ENCODE measurements at places on chromosomes 1 and 21.

GRCh38 chr1:7406641-7407543, 364.2 kb upstream of the VAMP3 start:
- no peak for DNase-seq

DNA sequence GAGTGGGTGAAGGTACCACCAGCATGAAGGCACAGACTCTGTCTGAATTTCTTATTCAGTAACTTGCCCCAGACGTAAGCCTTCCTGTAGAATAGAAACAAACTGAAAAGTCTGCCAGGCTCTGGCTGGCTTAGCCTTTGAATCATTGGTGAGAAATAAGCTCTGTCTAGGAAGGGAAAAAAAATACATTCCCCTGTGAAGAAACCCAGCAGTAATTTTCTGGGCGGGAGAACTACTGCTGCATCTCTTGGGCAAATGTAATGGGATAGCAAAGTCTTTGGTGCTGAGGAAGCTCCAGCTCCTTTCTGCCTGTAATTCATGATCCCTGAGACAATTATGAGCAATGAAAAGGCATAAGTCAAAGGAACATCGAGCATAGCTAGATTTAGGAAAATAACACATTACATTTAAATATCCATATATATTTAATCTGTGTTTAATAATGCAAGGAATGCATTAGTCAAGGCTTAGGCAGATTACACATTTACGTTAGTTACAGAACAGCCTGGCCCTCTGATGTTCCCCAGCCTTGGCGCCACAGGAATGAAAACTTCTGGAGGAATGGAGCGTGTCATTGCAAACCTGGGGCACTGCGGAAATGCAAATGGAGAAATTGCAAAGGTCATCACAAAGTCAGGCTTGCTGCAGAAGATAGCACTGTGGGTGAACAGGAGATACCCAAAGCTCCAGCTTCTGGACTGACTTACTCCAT, 216.3 kb upstream of the CAMK1G start:
- no peak for DNase-seq

DNA sequence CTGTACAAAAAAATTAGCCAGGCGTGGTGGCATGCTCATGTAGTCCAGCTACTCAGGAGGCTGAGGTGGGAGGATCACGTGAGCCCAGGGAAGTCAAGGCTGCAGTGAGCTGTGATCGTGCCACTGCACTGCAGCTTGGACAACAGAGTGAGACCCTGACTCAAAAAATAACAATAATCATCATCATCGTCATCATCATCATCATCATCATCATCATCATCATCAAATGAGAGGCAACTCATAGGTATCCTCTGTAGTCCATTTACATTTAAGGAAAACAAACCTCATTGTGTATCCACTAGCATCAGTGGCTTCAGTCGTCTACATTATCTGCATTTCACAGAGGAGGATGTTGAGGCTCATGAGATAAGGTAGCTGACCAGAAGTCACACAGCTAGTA, 68.8 kb upstream of the SELENON start:
- no peak for DNase-seq

DNA sequence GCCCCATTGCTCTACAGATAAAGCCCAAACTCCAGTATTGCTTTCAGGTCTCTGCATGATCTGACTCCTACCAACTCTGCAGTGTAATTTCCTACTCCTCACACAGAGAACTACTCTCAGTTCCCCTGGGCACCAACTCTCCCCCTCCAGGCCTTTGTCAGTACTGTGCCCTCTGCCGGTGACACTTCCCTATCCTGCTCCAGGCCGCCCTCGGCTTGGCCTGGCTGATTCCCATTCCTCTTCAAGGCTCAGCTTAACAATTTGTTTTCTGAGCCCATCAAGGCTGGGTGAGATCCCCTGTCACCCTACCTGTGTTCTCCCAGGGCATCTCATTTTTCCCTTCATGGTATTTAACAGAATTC, 2.6 kb downstream of the SLAMF8 start:
- DNase-seq, result peak; percentile 6

DNA sequence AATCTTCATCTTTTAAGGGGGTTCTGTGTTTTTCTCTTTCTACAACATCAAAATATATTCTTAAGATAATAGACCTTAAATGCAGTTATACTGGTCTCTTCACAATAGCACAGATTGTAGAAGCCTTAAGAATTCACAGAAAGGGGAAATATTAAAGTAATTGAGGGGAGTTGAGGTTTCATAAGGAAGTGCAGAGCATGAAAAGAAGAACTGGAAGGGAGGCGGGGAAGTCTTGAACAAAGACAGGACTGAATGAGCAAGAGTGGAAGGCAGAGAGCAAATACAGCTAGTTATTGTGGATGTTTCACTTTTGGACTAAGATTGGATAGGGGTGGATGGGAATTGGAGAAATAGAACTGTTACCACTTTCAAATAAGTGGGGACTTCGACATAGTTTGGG, 67.7 kb downstream of the PTGER3 start:
- DNase-seq, result no peak

DNA sequence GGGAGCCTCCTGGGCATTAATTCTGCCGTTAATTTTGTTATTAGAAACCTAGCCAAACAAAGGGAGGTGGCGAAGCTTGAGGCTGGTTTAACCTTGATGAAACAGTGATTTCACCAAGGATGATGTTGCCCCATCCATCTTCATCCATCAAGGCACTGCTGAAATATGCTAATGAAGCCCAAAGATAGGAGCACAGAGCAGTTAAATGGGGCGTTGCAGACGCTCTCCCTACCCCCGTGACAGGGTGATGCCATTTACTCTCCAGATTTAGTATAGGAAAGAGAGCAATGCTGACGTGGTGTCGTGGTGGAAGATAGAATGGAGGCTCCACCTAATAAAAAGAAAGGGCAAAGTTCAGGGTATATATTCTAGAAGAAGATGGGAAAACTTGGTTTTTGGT, 84.0 kb downstream of the PBX1 start:
- no peak for DNase-seq

GRCh38 chr1:152505083-152505482, 5.5 kb upstream of the LCE5A start:
- DNase-seq, result no peak

DNA sequence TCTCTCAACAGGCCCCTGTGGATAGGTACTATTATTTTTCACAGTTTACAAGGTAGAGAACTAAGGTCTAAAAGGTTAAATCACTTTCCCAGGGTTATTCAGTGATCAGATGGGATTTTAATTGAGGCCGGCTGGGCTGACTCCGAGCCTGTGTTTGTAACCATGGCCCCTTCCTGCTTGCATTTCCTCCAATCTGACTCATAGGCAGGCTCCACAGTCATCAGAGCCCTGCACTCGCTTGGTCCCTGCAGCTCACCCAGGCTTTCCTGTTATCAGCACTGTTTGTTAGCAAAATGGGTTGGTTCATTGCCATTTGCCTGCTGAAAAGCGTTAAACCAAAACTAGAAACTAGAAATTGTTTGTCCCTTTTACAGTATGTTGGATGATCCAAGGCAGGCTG, 41.4 kb upstream of the LMX1A start:
- no peak for DNase-seq

GRCh38 chr1:31488528-31488927, 75.5 kb downstream of the SERINC2 start:
- no peak for DNase-seq

DNA sequence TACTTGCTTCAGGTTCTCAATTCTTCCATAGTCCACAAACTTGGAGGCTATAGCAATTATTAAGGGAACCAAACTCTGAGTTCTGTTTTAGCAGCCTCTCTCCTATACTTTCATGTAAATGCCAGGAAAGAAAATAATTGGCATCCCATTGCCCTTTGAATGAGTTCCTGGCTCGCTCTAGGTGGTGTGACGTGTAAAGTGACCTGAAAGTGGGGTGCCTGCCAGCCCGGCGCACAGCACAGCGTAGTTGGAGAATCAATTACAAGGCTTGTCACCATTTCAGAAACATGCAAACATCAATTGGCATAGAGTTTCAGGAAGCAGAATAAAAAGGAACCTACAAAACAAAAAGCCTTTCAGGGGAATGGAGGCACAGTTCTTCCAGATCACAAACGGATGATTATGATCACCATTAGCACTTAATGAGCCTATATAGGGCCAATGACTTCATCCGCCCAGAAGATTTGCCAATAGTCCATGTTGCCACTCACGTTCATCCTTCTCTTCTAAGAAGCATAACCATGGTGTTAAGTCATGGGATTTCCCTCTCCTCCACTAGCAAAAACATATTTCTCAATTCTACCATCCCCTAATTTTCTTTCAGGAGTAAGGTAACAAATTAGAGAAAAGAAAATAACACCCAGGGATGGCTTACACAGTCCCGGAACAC, 354.6 kb upstream of the ADGRL2 start:
- no peak for DNase-seq

DNA sequence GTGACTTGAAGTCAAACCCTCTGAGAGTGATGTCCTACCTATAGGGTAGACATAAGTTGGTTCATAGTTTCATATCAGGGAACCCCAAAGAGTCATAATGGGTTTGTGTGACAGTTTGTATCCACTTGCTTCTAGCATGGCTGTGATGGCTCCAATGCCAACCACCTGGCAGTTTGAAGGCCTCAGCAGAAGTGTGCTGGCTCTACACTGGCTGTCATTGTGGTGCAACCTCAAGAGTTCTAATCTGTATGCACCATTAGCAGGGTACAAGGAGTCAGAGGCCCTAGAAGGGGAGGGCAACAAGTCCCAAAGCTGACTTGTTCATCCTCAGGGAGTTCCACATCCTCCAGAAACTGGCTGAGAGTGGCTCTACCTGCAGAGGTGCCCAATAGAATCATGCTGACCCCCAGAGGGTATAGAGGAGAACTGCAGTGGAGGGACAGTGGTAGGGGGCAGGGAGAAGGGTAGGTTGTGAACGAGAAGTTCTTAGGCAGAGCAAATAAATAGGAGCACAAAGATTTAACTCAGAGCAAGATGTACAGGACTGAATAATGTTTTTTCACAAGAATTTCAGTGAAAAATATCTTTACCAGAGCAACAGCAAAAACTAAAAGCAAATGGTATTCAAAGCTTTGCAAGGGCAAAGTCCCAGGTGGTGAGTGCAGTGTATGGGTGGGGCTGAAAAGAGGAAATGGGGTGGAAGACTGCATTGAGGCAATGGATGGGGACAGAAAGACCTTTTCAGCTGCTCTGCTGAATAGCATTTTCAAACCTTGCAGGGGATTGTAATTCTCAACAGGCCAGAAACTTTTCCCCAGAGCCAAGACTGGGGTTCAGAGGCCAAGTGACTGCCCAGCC, 3.2 kb downstream of the FCRL2 start:
- DNase-seq, result no peak

DNA sequence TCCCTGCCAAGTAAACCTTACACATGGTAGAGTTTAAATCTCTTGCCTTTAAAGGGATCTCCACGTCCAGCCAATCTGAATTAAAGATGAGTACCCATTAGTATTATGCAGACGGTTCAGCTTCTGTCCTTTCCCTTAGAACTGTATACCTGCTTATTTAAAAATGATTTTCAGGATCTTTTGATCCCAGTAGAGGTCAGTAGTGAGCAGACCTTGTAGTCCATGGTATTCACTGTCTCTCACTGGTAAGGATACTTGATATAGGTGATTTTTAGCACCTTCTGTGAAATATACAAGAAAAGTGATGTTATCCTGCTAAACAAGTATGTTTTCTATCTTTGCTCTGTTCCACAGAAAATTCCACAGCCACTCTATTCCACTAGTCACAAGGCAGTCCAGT, 1211.6 kb upstream of the ADGRL4 start:
- no peak for DNase-seq

DNA sequence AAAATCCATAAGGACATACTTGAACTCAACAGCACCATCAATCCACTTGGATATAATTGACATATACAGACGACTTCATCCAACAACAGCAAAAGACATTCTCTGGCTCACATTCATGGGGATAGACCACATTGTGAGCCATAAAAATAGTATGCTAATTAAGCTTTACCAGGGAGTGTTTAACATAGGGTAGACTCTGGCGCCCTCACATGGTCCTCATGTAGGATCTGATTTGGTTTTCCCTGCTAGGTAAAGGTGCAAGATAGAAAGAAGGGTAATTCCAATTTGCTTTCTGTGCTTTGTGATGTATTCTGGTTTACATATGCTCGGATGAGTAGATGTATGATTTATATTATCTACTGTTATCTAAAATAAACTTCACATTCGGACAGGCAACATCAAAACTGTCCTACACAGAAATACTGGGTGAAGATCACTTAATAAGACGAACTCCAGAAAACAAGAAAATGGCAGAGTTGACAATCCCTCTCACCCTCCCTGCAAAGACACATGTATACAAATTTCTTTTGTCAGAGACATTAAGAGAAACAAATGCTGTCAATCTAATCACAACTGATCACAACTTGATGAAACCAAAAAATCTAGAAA, 27.7 kb downstream of the CR1L start:
- no peak for DNase-seq

DNA sequence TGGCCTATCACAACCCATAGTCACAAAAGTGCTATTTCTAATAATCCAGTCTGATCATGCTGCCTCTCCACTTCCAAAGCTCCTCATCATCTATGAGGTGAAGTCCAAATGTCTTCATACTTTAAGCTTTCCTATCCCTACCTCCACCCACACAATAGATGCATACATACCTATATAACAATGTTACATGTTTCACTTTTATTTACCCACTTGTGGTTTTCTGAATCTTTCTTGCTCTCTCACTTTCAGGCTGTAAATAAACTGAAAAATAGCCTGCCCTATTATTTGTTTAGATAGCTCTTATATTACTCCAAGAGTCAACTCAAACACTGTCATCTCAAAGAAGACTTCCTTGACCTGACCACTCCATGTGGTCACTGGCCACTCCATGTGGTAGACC, 406.8 kb upstream of the BEND5 start:
- no peak for DNase-seq

DNA sequence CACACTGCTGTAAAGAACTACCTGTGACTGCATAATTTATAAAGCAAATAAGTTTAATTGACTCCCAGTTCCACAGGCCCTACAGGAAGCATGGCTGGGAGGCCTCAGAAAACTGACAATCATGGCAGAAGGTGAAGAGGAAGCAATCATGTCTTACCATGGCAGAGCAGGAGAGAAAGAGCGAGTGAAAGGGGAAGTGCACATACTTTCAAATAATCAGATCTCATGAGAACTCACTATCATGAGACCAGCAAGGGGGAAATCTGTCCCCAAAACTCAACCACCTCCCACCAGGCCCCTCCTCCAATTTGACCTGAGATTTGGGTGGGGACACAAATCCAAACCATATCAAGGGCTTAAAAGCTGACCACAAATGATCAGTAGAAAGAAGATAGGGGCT, 493.2 kb downstream of the PTPRC start:
- DNase-seq, result no peak

GRCh38 chr1:31617916-31618746, 642 bp downstream of the HCRTR1 start:
- DNase-seq, result no peak

- DNase-seq, result peak; percentile 24
Measured at GRCh38 chr1:206579747-206580437, 32.4 kb downstream of the EIF2D start.

DNA sequence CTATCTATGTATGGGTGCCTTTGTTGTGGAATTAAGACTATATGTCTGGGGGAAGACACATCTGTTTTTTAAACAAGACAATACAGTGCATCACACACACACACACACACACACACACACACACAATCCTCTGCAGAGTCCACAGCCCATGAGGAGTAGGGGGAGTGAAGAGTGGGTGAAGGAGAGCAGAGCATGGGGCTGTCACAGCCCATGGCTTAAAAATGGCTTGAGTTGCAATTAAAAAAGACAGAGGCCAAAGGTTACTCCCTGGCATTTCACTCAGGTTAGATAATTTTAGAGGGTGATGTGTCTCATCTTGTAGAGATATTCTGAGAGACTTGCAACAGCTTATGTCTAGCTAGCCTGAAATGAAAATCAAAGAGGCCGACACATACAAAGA, 176.5 kb upstream of the PLXNA2 start:
- no peak for DNase-seq

GRCh38 chr1:53550201-53550741, 91.1 kb downstream of the DMRTB1 start:
- DNase-seq, result no peak

GRCh38 chr1:86466109-86466844, 2.5 kb upstream of the CLCA1 start:
- DNase-seq, result no peak

All from nucleus accumbens (tissue), 56 donors.